ENCODE measurements at places on chromosomes 7 and 10.

DNA sequence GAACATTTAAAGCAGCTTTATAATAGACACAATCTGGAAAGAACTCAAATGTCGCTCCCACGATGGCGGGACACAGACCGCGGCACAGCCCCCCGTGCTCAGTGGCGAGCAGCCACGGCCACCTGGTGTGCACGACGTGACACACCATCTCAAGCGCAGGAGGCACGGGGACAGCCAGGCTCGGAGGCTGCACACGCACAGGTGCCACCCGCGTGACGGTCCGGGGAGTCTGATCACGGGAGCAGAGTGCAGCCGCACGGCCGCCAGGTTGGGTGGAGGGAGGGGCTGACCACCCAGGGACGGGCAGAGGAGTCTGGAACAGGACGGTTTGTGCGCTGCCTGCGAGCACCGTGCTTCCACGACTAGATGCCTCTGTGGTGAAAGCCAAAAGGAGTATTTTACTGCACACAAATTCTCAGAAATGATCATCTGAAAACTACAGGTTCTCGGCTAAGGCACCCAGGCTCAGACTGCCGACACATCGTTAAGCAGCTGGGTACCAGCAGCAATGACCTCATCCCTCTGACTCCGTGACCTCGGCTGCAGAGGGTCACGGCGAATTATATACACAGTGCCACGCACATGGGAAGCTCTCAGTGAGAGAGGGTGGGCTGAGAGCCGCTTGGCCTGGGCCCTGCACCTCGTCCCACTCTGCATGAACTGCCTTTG, 7.5 kb upstream of the GPER1 start:
- DNase-seq, result no peak

GRCh38 chr10:101939729-101940128, 96.1 kb upstream of the KCNIP2 start:
- no peak for DNase-seq

GRCh38 chr7:636396-636795, 90.1 kb upstream of the DNAAF5 start:
- DNase-seq, result peak; percentile 40

GRCh38 chr7:2870471-2870931, 26.4 kb upstream of the GNA12 start:
- peak; percentile 55 for DNase-seq

GRCh38 chr10:46073564-46073963, 27.5 kb upstream of the MSMB start:
- no peak for DNase-seq

GRCh38 chr7:133733401-133733800, 393.7 kb upstream of the LRGUK start:
- no peak for DNase-seq

DNA sequence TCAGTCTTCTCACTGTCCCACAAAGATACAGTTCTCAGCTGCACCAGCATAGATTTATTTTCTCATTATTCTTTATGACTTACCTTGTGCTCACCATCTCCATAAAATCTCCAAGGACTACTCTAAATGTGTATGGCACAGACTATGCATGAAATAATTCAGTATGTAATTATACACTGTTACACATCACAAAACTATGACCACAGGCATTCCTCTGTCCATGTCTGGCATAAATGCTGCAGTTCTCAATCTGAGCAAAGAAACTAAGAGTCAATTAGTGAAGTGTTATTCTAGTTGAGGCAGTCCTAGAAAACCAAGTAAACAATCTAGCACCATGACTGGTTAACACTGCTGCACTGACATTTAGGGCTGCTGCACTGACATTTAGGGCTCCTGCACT, 2.7 kb downstream of the CYCS start:
- no peak for DNase-seq

GRCh38 chr10:80379701-80380100, 23.1 kb downstream of the DYDC2 start:
- no peak for DNase-seq

DNA sequence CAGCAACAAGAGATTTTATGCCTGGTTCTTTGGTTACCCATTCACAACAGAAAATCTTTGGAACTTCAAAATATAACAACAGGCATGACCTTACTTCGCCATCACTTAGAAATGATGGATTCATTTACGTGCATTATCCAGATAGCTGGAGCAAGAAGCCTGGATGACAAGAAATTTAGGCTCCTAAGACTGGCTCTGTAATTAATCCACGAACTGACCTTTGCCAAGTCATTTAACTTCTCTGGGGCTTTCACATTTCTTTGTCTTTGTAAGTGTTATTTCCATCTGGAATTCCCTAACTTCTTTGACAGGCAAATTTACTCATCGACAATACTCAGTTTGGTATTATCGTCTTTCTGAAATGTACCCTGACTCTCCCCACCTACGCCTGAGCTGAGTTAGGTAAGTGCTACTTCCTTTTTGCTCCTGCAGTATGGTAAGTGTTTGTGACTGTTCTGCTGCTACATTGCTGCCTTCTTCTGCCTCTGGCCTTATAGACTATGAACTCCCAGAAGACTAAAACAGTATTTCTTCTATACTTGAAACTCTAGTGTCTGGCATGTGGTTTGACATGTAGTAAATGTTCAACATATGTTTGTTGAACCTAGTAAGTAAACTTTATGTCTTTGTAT, 5.5 kb upstream of the MDFIC start:
- DNase-seq, result peak; percentile 74
